Hindlimb muscle (tissue), 1 donor: ENCODE measurements at places on chromosomes 2 and 18.
A peak's percentile ranks its signal among the peaks of the same experiment; 100 is the strongest.

DNA sequence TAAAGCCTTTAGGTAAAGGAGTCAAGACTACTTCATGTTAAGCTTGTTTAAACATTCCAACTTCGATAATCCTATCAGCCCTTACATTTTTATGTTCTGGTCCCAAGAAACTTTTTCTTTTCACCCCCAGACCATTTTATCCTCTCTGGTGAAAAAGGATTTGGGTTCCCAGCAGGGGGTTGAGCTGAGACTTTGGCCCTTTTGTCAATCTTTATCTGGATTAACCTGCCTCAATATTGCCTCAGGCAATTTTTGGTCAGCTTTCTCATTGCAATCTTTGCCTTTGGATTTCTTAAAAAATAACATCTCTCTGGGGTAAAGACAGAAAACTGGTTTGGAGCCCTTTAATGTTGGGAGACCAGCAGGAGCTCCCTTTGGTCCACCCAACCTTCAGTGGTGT is 33.9 kb upstream of the CSRNP3 start:
- DNase-seq = no peak

DNA sequence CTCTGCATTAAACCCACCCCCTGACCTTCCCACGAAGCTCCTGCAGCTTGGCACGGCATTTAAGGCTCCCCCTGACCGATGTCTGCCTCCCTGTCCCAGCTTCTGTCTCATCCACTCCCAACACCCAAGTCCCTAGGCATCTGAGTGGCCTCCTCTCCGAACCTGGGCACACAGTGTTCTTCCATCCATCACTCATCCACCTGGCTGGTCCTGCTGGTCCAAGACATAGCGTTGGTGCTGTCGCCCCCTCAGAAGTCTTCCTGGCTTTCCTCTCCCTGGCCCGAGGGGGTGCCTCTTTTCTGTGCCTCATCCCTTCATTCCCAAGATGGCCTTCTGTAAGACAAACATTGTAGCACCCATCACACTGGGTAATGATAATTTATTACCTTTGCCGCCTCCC is 323.6 kb downstream of the GBX2 start:
- no peak for DNase-seq

- DNase-seq = no peak
Measured at GRCh38 chr2:25814681-25815080, 63.6 kb downstream of the ASXL2 start.

- no peak for DNase-seq
Measured at GRCh38 chr2:166230724-166231070, 102.9 kb upstream of the SCN1A start.

DNA sequence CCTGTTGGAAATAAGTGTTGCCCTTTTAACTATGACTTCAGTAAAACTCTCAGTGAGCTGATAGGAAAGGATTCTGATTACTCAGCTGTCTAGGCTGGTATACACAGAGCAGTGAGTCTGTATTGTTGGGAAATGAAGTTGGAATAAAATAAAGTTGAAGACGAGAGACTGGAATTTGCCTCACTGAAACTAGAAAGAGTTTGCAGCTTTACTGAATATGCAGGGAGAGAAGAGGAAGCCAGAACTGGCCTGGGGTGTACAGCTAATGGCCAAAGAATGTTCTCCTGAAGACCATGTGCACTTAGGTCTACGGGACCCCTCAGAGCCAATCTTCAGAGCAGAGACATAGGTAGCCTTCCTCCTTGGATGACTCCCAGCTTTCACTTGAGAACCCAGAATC is 26.5 kb downstream of the EIF4E2 start:
- no peak for DNase-seq

GRCh38 chr2:72892506-72893173 is 5.4 kb downstream of the SPR start:
- peak; percentile 72 for DNase-seq

- DNase-seq = no peak
Measured at GRCh38 chr2:128535953-128536352, 217.3 kb upstream of the HS6ST1 start.

DNA sequence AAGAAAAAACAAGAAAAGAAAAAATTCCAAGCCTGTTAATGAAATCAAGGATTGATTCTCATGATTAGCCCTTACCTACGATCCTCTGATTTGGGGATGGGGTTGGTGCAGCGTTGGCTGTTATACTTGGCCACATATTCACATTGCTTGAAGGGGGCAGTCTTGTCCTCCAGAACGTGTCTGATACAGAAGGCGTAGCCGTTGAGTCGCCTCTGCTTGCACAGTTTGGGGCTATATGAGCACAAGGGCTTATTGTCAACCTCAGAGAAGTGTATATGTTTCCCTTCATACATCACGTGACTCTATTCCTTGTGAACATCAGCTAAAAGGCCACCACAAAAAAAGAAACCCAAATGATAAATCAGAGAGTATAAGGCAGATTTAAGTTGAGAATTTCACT is 23.2 kb downstream of the INO80D start:
- no peak for DNase-seq

DNA sequence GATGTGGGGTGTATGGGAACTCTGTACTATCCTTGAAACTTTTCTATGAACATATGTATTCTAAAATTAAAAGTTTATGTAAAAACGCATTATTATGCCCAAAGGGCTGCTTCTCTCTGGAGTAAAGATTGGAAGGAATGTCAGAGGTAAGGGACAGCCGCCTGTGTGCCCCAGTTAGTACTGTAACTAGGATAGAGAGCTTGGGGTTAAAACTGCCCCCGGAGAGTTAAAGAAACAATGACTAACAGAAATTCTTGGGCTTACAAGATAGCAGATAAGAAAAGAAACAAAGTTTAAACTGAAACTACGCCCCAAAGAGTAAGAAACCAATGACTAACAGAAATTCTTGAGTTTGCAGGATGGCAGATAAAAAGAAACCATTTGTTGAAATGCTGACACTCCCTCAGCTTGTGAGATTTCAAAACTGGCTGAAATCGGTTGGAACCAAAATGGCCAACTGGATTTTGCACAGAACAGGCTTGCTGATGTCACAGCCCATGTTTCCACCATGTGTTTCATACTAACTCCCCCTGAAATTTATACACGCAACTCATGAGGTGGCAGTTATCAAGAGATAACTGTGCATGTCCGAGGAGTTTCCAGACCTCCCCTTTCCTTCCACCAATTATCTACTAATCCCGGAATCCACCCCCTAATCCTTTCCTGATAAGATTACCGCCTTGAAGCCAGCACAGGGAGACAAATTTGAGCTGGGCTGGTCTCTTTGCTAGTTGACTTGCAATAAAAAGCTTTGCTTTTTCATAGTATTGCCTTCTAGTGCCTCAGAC is 8.7 kb upstream of the TXNDC2 start:
- DNase-seq = peak; percentile 17

DNA sequence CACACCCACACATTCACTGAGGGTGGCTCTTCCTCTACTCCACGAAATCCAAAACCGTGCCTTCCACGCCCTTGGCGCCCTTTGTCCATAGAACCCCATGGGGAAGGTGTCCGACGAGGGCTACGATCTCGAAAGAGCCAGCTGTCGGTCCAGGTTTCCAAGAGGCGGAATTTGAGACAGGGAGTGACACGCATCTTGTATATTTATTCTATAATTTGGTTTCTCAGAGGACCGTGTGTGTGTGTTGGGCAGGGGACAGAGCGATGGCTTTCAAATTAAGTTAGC is 726 bp downstream of the C2orf69 start:
- DNase-seq = no peak

- no peak for DNase-seq
Measured at GRCh38 chr2:86305915-86306254, 31.5 kb downstream of the REEP1 start.

DNA sequence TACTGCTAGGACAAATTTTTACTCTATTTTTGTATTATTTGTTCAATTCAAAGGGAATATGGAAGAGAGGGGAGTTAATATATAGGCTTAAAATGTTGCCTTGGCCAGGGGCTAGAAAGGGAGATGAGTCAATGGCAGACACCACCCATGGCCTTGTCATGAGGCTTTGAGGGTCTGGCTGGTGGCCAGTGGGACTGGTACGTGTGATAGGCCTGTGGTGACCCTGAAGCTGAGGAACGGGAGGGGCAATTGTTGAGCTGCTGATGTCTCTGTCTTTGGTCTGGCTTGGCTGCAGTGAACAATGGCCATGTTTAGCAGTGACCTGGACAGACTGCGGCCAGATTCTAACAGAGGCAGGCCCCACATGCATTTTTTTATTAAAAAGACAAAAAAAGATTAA is 18.5 kb downstream of the GKN1 start:
- no peak for DNase-seq

DNA sequence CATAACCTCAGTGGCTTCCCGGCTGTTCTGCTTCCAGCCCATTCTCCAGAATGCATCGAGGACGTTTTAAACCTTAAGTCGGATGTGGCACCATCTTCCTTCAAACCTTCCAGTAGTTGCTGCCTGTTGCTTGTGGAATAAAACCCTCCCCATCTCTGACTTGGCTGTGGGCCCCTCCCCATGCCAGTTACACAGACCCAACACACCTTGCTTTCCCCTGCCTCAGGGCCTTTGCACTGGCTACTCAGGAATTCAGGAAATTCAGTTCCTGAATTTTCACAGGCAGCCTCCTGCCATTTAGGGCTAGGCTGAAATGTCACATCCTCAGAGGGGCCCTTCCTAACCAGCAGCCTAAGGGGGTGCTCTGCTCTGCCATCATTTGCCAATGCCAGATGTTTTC is 5.0 kb upstream of the ADRA2B start:
- no peak for DNase-seq

DNA sequence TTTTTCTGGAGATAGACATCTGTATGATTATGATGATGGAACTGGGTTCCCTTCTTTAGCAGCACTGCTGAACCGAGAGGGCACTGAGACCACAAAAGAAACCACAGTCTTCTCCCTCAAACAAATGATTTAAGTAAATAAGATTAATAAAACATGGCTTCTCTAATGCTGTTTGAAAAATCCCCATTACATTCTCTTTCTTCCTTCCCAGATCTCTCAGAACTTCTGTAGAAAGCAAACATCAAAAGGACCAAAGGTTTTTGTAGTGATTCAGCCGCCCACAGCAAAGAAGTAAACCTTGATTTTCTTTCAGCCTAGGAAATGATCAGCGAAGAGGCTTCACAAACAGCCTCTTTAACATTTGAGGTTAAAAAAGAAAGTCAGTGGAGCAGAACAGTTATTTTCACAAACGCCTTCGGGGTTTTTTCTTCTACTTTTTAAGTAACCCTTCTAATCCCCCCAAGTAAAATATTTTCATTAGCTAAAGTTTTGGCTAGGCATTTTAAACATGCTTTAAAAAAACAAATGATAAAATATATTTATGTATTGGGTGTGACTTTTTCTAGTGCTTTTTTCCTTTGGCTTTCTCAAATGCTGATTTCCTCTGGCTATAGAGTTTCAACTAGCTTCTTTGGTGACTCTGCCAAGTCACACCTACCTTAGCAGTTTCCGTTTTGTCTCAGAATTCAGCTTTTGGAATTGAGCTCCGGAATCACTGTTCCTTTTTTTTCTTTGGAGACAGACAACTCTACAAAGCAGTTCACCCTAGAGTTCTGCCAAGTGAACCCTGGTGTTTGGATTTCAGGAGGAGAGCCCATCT is 89.6 kb downstream of the UPP2 start:
- peak; percentile 48 for DNase-seq

GRCh38 chr2:75801234-75801982 is 90.7 kb upstream of the GCFC2 start:
- DNase-seq = no peak

GRCh38 chr2:50875561-50875960 is 156.4 kb downstream of the NRXN1 start:
- no peak for DNase-seq

DNA sequence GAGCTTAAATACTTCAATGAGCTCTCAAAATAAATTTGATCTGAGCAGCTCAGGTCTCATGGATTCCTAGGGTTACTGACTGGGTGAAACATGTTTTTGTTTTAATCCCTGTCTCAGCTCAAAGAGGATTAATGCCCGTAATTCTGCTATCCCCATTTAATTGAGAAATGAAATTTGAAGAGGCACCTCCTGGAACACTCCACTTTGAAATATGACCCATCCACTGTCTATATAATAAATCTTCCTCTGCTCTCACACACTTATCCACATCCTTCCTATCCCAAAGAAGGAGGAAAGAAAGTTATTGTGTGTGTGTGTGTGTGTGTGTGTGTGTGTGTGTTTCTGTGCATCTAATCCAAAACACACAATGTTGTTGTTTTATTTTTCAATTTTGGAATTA is 2082.4 kb upstream of the PIK3C3 start:
- no peak for DNase-seq

DNA sequence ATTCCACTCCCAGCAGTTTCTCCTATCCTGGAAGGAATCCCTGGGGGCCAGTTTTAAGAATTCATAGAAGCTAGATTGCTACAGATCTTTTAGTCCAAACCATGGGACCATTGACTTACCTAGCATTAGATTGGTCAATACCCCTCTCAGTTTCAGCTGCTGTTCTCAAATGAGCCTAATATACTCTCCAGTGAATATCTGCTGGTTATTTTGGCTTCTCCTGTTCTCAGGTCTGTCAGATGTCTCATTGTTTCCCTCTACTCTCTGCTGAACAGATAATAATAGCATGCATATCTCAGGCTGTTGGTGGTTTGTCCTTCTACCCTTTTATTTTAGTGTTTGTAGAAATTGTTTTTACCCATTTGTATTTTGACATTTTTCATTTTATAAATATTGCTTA is 99.5 kb downstream of the FHOD3 start:
- no peak for DNase-seq

- DNase-seq = no peak
Measured at GRCh38 chr2:230097841-230098240, 29.1 kb upstream of the SLC16A14 start.

- DNase-seq = no peak
Measured at GRCh38 chr2:10036095-10036884, 7.1 kb upstream of the KLF11 start.

DNA sequence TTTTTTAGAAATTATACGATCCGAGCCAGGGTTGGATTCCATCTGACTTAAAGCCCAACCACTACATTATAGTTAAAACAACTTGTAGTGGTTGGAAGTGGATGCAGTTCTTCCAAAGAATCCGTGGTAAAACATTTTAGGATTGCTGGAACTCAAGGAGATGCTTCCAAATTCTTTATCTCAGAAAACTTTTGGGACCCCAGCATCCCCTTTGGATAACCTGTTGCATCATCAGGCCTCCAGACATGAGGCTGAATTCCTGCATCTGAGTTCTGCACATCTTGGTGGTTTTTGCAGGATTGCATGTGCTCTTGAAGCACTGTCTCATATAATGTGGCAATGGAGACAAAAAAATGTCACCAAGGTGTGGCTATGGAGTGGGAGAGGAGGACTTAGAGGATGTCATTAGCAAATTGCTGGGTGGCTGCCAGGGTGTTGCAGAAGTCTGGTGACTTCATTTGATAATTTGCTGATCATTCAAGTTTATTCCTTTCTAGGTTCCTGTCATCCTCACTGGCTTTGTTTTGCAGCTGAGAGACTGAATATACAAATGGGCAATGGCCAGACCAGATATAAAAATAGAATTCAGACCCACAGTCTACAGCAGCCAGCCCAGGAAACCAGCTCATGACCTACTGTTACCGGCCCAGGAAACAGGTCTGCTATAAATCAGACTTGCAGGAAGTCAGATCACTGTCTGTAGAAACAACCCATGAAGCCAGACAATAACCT is 207.7 kb downstream of the BCL2 start:
- peak; percentile 54 for DNase-seq
